ENCODE measurements at places on chromosomes 7 and 10.
A peak's percentile ranks its signal among the peaks of the same experiment; 100 is the strongest.

DNA sequence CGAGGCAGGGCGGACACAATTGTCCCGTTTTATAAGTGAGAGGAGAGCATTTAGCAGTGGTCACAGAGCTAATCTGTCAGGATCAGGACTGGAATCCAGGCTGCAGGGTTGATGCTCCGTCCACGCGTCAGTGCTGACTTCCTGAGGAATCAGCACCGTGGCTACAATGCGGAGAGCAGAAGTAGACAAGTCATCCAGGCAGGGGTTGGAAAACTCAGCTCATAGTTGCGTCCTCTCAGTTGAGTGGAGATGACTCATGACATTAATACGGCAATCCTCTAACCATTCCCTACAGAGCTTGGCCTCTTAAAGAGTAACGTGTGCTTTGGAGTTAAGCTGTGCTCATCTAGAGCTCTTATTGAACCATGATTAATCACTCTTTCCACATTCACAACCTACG lies 17.1 kb upstream of the HTR5A start:
- DNase-seq: no peak
- no peaks in the 10 kb centered on the region for H3K4me1 ChIP-seq
- no peaks in the 10 kb centered on the region for H3K36me3 ChIP-seq
- H3K27ac ChIP-seq: no peak overlapping the region

DNA sequence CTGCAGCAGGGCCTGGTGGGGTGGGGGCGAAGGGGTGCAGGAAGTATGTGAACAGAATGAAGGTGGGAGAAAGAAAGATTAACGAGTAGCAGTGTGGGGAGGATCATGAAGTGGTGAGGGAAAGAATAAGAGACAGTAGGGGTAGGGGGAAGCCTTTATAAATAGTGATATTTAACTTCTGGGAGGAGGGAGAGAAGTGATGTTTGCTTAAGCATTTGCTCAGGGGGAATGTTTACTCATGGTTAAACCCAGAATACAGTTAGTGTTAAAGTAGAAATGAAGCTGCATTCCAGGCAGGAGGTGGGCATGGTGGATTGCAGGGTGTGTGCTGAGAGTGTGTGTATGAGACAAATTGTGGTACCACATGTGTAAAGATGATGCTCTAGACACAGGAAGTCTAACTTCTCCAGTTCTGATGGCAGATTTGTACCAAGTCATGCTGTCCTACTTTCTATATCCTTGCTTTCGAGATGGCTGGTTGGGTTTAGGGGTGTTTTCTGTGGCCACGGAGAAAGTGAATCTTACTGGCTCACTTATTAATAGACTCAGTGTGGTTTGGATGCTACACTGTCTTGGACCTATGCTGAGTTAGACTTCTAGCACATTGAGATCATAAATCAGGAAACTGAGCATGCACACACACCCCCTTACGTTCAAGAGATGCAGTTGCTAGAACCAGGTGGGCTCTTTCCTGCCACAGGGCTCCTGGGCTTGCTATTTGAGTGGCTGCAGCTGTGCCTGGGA lies 10.6 kb upstream of the DNMBP start:
- no peak overlapping the region for H3K27ac ChIP-seq
- H3K36me3 ChIP-seq: no peaks in the 10 kb centered on the region
- no peaks in the 10 kb centered on the region for H3K27me3 ChIP-seq
- DNase-seq: no peak

DNA sequence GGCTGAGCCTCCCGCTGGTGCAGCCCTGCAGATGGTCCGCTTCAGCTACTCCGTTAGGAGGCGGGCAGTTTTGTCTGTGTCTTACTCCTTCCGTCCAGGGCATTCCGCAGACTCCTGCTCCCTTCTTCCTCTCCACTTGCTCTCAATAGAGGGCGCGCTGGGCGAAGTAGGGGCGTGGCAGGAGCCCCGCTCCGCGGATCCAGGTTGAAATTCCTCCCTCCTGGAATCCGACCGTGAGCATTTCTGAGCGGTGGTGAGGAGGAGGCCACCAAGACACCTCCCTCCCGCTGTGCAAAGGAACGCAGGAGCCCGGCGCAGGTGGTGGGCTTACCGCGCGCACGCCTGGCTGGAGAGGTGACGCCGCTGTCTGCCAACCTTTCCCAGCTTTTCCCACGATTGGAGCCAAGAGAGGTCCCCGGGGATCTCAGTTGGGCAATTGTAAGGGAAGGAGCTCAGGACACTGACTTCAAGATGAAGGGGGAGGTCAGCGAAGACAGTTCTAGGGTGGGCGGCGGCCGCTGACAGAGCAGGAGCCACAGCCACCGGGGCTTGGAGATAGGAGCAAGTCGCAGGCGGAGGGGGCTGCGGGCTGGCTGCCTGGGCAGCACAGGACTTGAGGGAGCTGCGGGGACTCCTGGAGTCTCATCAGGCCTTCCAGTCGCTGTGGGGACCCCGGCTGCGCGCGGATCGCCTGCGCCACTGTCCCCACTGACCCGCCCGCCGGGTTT lies 1011.3 kb downstream of the XPNPEP1 start:
- no peak for DNase-seq
- H3K4me3 ChIP-seq: no peak overlapping the region
- H3K4me1 ChIP-seq: peaks cover 10% of the 10 kb centered on the region
- no peak overlapping the region for H3K27ac ChIP-seq
- H3K27me3 ChIP-seq: no peaks in the 10 kb centered on the region
- no peaks in the 10 kb centered on the region for H3K36me3 ChIP-seq

GRCh38 chr10:70063418-70064098 lies 10.9 kb downstream of the MACROH2A2 start:
- no peaks in the 10 kb centered on the region for H3K27me3 ChIP-seq
- H3K4me1 ChIP-seq: no peaks in the 10 kb centered on the region
- no peak for DNase-seq
- H3K4me3 ChIP-seq: no peak overlapping the region
- H3K27ac ChIP-seq: no peak overlapping the region

GRCh38 chr7:130947792-130948580 lies 214.0 kb upstream of the KLF14 start:
- no peaks in the 10 kb centered on the region for H3K27me3 ChIP-seq
- no peak for DNase-seq
- H3K4me1 ChIP-seq: peaks cover 37% of the 10 kb centered on the region
- peak overlapping the region; percentile 27 for H3K27ac ChIP-seq
- peaks cover 6% of the 10 kb centered on the region for H3K36me3 ChIP-seq
- H3K4me3 ChIP-seq: no peak overlapping the region

Data from esophagus squamous epithelium (tissue), 5 donors.